Activated CD4-positive, alpha-beta T cell treated with anti-CD3 and anti-CD28 coated beads, Interleukin-2, amount 10 ng/mL, durations not matched to agents 24 days and 14 days (primary cell): ENCODE measurements at places on chromosomes 1 and 21.
A peak's percentile ranks its signal among the peaks of the same experiment; 100 is the strongest.

DNA sequence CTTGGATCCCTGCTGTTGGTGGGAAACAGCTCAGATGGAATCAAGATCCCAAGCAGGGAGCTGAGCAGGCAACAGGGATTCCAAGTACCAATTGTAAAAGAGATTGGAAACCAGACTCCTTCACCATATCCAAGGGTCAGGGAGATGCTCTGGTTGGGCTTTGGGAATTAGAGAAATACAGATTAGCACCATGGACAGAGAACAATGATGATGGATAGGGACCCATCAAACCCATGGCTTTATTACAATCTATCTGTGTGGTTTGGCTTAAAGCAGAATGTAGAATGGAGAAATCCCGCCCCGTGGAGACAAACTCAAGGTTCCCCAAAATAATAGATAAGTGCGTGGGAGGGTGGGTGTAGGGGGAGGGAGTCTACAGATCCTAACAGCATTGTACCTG is 120.7 kb upstream of the CSF3R start:
- DNase-seq, result no peak

GRCh38 chr1:15843826-15844572 is 3.5 kb upstream of the SPEN start:
- no peak for DNase-seq

DNA sequence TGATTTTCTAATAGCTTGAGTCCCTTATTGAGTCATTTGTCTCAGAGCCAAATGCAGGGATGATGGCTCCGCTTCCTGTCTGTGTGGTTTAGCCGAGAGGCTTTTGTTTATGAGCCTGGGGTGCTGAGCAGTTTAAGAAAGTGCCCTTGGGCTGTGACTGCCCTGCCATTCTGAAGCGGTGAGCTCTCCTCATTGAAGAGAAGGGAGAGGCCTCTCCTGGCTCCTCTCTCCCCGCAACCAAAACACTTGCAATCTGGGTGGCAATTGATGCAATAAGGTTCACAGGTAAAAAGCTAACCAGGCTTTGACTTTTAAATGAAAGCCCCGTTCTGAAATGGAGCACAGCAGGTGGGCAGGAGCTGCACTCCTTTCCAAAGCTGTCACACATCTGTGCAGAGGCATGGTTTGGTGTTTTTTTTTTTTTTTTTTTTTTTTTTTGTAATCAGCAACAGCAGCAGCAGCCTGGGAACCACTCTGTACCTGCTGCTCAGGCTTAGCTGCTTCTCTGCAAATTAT is 403.7 kb downstream of the SIPA1L2 start:
- DNase-seq, result peak; percentile 69

GRCh38 chr1:193083365-193084088 is 21.7 kb downstream of the GLRX2 start:
- DNase-seq, result no peak

GRCh38 chr1:13899856-13900255 is 199.9 kb downstream of the PRDM2 start:
- no peak for DNase-seq

GRCh38 chr21:41000838-41001237 is 153.9 kb upstream of the DSCAM start:
- DNase-seq, result no peak

DNA sequence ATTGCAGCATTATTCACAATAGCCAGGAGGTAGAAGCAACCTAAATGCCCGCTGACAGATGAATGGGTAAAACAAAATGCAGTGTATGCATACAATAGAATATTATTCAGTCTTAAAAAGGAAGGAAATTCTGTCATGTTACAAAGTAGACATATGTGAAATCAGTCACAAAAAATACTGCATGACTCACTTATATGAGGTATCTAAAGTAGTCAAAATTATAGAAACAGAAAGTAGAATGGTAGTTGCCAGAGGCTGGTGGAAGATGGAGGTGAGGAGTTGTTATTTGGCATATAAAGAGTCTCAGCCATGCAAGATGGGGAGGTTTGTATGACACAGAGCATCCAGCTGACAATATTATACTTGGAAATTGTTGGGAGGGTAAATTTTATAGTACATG is 43.0 kb upstream of the EGLN1 start:
- no peak for DNase-seq

GRCh38 chr1:39969048-39969447 is 14.1 kb downstream of the MFSD2A start:
- no peak for DNase-seq

GRCh38 chr1:67749844-67750690 is 65.1 kb downstream of the GADD45A start:
- DNase-seq, result no peak

GRCh38 chr1:152107984-152108881 is 7.0 kb downstream of the TCHH start:
- DNase-seq, result peak; percentile 58
